ENCODE measurements at places on chromosomes 7 and 10.

GRCh38 chr10:132533571-132534260 is 3.9 kb upstream of the INPP5A start:
- DNase-seq, result no peak

DNA sequence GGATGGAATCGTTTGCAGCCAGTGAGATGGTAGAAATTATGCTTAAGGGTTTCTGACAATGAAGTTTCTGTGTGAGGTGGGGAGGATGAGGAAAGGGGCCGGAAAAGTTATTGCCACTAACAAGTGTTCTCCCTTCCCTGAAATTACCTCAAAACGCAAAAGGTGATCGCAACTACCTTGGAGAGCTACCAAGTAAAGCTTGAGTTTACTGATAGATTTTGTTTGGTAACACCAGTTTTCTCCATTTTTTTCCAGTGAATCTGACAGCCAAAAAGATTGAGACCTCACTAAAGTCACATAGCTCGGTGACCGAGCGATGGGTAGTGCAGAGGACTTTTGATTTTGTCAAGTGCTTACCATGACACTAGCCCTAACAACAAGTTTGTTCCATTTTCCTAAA is 1.6 kb downstream of the SUV39H2 start:
- DNase-seq, result no peak

GRCh38 chr7:24896031-24896501 is 83.9 kb downstream of the OSBPL3 start:
- no peak for DNase-seq

DNA sequence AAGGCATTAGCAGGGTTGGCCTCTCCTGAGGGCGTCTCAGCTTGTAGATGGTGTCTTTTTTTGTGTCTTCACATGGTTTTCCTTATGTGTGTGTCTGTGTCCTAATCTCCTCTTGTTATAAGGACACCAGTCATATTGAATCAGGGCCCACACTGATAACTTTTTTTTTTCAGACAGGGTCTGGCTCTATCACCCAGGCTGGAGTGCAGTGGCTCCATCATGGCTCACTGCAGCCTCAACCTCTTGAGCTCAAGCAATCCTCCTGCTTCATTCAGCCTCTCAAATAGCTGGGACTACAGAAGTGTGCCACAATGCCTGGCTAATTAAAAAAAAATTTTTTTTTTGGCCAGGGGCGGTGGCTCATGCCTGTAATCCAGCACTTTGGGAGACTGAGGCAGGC is 41.3 kb upstream of the KMT2C start:
- DNase-seq, result no peak

DNA sequence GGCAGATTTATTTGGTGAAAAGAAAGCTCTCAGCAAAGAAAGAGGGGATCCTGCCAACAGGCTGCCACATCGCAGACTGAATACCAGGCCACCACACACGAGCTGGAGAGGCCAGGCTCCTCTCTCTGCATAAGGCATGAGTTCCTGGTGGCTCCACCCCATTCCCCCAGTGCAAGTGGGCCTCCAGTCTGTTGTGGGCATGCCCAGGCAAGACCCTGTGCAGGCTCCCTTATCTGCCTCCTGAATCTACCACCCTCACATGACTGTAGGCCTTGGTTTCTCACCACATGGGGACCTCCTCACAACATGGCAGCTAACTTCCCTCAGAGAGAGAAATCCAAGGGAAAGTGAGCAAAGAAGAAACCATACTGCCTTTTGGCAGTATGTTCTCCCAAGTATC is 26.7 kb upstream of the CUL1 start:
- no peak for DNase-seq

GRCh38 chr10:132382231-132382922 is 14.6 kb upstream of the PWWP2B start:
- DNase-seq, result no peak

GRCh38 chr10:119216127-119216526 is 8.8 kb downstream of the GRK5 start:
- DNase-seq, result no peak

DNA sequence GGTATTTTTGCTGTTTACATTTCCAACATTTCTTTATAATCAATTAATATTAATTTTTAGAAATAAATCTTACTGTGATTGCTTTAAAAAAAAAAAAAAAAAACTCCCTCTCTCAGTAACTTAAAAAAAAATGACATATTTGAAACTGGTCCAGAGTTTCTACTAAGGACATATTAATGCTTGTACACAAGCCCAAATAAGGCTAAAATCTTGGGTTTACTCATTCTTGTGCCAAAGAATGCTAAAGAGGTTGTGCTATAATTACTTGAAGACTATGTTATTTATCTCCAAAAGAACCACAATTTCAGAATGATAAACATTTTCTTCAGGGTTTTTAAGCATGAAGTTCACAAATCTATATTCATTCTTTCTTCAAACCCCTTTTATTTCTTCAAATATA is 39.4 kb upstream of the PHF14 start:
- DNase-seq, result peak; percentile 88

DNA sequence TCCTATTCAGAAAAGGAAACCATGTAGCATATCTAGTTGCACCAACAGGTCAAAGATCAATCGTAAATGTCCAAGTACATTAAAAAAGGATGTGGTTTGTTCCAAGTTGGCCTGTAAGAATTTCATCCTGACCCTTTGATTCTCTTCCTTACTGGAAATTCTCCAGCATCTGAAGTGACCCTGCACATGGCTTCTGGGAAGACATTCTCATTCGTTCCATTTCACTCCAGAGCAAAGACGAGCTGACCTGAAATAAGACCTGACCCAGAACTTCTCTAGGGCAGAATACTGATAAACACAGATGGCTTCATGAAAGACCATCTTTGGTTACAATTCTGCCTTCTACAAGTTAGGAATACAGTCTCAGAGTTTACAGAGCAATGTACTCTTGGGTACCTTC is 39.8 kb downstream of the ASB4 start:
- no peak for DNase-seq

GRCh38 chr7:50329775-50330174 is 25.3 kb downstream of the IKZF1 start:
- DNase-seq, result no peak

DNA sequence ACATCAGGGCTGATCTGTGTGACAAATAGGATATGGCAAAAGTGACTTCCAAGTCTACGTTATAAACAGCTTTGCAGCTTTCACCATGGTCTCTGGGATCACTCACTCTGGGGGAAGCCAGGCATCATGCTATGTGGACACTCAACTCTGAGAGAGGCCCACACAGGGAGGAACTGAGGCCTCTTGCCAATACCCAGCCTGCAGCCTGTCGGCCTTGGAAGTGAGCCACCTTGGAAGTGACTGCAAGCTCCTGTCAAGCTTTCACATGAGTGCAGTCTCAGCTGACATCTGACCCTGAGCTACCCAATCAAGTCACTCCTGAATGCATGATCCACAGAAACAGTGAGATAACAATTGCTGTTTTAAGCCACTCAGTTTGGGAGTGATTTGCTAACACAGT is 56.5 kb downstream of the MMRN2 start:
- DNase-seq, result peak; percentile 60

GRCh38 chr7:69849268-69849667 is 251.0 kb downstream of the AUTS2 start:
- no peak for DNase-seq

GRCh38 chr7:6656413-6656812 is 19.3 kb downstream of the ZNF316 start:
- DNase-seq, result no peak

- DNase-seq, result no peak
Measured at GRCh38 chr7:72404743-72405142, 7.4 kb downstream of the CALN1 start.

- DNase-seq, result no peak
Measured at GRCh38 chr10:46092524-46093081, 46.5 kb upstream of the MSMB start.

- no peak for DNase-seq
Measured at GRCh38 chr7:41729059-41729458, 26.2 kb upstream of the INHBA start.

GRCh38 chr10:69673521-69673920 is 43.5 kb downstream of the FAM241B start:
- no peak for DNase-seq

GRCh38 chr7:138542183-138542582 is 82.1 kb downstream of the TRIM24 start:
- no peak for DNase-seq

GRCh38 chr7:24755541-24756407 is 1.5 kb downstream of the GSDME start:
- peak; percentile 79 for DNase-seq

GRCh38 chr7:22723181-22723601 is 3.8 kb upstream of the IL6 start:
- peak; percentile 67 for DNase-seq

DNA sequence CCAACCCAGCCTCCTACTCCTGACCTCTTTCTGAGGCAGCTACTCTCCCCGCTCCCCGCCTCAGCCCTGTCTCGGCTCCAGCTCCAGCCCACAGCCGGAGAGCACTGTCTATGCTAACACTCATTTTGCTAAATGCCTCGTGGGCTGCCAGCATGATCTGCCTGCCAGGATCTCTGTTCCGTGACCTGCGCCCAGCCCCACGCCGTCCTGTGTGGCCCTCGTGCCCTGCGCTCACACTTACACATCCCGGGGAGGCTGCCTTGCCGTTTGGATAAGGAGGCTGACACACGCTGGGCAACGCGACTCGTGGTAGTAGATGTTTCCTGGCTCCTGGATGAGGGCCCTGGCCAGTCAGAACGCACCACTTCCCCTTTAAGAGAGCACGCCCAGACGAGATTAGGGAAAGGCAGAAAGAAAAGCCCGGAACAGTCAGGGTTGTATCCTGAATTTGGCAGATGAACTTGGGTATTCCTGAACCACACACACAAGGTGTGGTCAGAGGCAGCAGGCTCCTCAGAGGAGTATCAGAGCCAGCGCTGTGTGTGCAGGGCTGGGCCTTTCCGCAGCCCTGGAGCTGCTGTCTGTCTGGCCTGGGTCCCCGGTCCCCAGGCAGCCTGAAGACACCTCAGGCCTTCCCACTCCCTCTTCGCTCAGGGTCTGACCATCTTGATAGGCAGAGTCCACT is 97.7 kb upstream of the EFCAB10 start:
- DNase-seq, result peak; percentile 83

DNA sequence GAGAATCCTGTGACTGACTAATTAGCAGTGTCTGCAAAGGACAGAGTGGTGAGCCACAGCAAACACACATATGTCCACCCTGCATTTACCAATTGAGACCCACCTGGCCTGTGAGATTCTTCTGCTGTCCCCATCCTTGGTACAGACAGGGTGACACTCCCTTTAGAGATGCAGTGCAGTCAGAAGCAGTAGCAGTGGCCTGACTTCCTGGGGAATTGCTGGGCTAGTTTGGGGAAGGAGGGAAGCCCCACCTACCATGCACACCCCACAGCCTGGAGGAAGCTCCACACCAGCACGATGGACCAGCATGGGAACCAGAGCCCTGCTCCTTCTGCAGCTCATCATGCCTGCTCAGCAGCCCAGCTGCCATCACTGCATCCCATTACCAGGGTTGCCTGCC is 924.9 kb upstream of the ZNF722 start:
- no peak for DNase-seq

DNA sequence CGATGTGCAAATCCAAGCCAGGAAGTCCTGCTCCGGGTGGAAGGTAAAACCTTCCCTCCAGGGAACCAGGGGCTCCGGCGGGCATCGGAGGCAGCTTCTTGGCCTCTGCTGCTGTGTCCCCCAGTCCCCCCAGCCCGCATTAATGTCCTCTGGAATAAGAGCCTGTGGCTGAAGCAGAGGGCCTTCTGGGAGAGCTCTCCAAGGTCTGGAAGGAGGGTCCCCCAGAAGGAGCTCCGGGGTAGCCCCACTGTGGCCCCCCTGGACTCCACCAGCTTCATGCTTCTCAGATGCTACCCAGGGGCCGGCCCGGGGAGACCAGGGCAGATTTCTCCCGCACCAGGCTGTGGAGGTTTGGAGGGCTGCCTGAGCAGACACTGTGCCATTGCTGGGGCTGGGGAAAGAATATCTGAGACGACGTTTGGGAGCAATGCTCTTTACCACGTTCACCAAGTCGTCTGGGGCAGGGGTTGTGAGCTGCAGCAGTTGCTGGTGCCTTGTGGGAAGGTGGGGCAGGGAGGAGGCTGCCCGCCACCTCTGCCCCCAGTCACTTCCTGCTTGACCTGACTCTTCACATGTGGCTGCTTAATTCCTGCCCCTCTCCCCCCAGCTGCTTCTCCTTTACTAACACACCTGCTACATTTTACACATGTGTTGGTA is 8.3 kb downstream of the ZNF853 start:
- DNase-seq, result no peak

DNA sequence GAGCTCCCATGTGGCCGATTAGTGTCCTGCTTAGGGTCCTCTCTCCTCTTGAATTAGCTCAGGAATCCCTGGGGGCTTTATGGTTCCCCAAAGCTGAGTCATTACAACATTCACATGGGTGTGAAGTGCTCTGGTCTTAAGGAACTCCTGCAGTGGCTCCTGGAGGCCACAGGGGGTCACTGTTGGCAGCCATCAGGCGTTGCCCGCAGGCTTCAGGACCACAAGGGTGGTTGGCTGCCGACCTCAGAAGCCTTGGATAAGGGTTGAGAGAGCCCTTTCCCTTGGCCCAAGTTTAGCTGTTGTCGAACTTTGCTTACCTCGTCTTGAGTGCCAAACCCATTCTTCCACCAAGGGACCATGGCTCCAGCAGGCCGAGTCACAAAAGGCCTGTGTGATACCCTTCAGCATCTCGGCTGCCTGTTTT is 61.7 kb downstream of the SH2D4B start:
- peak; percentile 48 for DNase-seq

DNA sequence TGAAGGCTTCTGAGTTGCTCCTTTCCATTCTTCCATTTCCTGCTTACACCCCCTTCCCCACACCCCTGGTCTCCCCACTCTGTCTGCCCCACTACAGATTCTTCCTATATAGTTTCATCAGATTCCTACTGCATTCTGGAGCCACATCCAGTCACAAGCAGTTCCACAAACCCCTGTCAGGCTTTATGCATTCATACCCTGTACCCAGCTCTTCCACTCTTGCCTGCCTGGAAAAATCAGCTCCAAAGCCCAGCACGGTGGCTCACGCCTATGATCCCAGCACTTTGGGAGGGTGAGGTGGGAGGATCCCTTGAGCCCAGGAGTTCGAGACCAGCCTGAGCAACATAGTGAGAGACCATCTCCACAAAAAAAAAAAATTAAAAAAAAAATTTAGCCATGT is 60.4 kb downstream of the C10orf67 start:
- DNase-seq, result no peak

DNA sequence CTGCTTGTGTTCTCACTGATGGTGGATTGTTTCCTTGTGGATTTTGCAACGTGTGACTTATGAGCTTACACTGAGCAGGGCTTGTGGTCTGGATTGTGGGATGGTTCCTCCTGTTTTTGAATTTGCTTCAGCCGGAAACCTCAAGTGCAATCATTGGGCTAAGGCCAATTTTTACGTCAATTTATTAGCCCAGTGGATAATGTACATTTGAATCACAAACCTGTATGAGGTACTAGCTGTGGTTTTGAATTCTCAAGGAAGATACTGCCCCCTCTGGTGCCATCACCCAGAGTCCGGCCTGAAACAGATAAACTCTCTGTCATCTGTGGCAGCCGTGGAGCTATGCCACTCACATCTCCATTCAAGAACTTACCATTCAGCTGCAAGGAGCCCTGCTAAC is 7.3 kb upstream of the ZNF777 start:
- DNase-seq, result peak; percentile 47
